ENCODE measurements at places on chromosomes 16 and 17. TPM values are rescaled to one million over a fixed set of nuclear protein-coding genes. Genes with fewer than 3 reads are reported as not detected.

DNA sequence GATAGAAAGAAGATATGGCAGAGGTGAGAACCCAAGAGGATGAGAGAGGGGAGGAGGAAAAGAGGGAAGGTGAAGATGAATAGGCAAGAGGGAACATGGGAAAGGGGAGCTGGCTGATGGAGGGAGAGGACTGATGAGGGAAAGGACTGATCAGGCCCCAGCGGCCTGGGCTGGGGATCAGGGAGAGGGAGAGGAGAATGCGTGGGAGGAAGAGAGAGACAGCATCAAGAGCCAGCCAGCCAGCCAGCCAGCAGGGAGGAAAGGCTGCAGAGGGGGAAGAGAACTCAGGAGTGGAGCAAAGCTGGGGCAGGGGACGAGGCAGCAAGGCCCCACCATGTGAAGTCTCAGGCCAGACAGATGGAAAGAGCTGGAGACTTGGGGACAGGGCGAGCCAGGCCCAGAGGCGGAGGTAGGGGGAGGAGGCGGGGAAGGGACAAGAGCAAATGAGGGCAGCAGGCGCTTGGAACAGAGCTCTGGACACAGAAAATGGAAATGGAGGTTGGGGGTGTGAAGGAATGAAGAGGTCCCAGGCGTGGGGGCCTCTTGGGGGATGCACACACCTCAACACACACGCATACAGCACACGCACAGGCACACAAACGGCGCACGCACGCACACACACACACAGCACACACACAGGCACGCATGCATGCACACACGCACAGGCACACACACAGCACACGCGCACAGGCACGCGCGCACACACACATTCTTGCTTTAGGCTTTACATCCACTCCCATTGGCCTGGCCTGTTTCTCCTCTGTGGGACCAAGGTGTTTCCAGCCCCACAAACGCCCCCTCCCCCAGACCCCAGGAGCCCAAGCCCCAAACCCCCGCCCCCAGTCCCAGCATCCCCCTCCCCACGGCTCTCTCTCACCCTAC is 12.3 kb downstream of the DLG4 start:
- peak; percentile 46 for DNase-seq

- peak; percentile 53 for DNase-seq
Measured at GRCh38 chr16:85015481-85016187, 4.3 kb upstream of the ZDHHC7 start.

GRCh38 chr17:83002118-83002805 is 77.1 kb upstream of the METRNL start:
- DNase-seq: no peak

OR4D1 gene
- not detected for total RNA-seq

PIRT gene
- not detected for total RNA-seq

All from fibroblast of villous mesenchyme (primary cell).